ENCODE measurements at places on chromosomes 12 and 14. TPM values are rescaled to one million over a fixed set of nuclear protein-coding genes. Genes with fewer than 3 reads are reported as not detected.

Gene PELI2
- 2.5 TPM for total RNA-seq

Gene TMEM30B
- total RNA-seq: 2.0 TPM

Gene OTX2
- not detected for total RNA-seq

Gene CNTN1
- total RNA-seq: not detected

Gene ABCD2
- 3.1 TPM for total RNA-seq

Gene NAV3
- total RNA-seq: not detected

Gene KCNMB4
- total RNA-seq: 0.82 TPM

Gene RFX4
- total RNA-seq: not detected

Gene HOXC13
- total RNA-seq: not detected

Gene NOC4L
- 54.2 TPM for total RNA-seq

DNA sequence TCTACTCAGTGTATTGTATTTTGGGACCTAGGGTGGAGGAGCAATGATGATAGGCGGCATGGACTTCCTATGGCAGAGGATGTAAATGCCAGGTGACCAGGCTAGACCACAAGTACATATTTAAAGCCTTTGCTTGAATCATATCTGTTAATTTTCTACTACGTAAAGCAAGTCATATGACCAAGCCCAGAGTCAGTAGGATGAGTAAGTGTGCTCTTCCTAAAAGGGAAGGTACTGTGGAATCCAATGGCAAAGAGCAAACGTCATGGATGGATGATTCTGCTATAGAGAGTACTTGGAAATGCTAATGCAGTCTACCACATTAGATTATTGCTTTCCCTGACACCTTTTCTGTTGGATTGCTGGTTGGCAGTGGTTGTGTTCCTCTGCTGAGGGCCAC is 16.8 kb downstream of the GPATCH2L start:
- peaks cover 53% of the 10 kb centered on the region for H3K36me3 ChIP-seq
- no peaks in the 10 kb centered on the region for H3K27me3 ChIP-seq
- peaks cover 11% of the 10 kb centered on the region for H3K4me1 ChIP-seq
- H3K27ac ChIP-seq: no peak overlapping the region
- no peak overlapping the region for H3K4me3 ChIP-seq

DNA sequence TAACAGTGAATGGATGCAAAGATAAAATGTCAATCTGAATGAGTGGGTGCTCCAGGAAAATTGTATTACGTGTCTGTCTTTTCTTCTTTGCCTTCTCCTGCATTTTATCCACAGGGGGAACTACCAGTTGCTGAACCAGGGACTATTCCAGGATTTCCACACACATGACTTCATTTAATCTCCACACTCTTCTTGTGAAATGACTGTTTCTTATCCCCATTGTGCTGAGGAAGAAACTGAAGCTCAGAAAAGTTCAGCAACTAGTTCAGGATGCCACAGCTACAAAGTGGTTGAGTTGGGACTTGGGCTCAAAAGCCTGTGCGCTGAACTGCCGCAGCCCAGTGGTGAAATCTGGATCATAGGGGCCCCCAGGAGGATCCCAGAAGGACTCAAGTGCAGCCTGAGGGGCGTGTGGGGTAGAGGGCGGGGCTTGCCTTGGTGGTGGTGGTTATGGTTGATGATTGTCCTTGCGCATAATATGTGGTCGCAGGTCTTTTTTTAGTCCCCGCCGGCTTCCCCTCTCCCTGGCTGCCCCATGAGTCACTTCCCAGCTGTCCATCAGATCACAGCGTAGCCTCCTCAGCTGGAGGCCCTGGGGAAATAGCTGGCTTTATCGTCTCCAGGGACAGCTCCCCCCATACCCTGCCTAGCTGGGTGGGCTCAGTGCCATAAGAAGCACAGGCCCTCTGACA is 235.2 kb upstream of the CRY1 start:
- H3K4me1 ChIP-seq: peaks cover 86% of the 10 kb centered on the region
- peak overlapping the region; percentile 74 for H3K27ac ChIP-seq
- peaks cover 36% of the 10 kb centered on the region for H3K36me3 ChIP-seq
- H3K4me3 ChIP-seq: no peak overlapping the region
- DNase-seq: peak; percentile 52

- H3K4me1 ChIP-seq: peaks cover 15% of the 10 kb centered on the region
- H3K36me3 ChIP-seq: peaks cover 2% of the 10 kb centered on the region
- H3K4me3 ChIP-seq: no peak overlapping the region
- H3K27ac ChIP-seq: no peak overlapping the region
- H3K27me3 ChIP-seq: no peaks in the 10 kb centered on the region
Measured at GRCh38 chr12:51131745-51132521, 41.0 kb downstream of the TFCP2 start.

DNA sequence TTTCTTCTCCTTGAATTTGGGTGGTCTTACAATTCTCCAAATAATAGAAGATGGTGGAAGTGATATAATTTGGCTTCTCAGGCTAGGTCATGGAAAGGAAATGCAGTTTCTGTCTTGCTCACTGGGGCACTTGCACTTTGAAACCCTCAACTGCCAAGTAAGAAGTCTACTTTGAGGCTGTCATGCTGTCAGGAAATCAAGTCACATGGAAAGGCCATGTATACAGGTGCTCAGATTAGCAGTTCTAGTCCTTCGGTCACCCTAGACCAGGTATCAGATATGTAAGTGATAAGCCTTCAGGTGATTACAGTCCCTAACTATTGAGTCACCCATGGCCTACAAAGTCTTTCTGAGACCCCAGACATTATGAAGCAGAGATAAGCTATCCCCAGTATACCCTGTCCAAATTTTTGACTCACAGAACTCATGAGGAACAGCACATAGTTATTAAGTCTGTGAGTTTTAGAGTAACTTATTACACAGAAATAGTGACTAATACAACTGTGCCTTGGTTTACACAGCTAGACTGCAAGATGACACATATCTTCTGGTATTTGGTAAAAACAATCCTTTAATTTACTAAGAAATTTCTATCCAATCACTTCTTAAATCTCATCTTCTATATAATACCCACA is 26.3 kb upstream of the BBS10 start:
- no peak for DNase-seq
- H3K36me3 ChIP-seq: peaks cover 37% of the 10 kb centered on the region
- H3K4me3 ChIP-seq: no peak overlapping the region
- peak overlapping the region; percentile 29 for H3K27ac ChIP-seq
- no peaks in the 10 kb centered on the region for H3K27me3 ChIP-seq

GRCh38 chr14:94103554-94104150 is 6.9 kb upstream of the IFI27 start:
- H3K4me3 ChIP-seq: no peak overlapping the region
- H3K36me3 ChIP-seq: no peaks in the 10 kb centered on the region

DNA sequence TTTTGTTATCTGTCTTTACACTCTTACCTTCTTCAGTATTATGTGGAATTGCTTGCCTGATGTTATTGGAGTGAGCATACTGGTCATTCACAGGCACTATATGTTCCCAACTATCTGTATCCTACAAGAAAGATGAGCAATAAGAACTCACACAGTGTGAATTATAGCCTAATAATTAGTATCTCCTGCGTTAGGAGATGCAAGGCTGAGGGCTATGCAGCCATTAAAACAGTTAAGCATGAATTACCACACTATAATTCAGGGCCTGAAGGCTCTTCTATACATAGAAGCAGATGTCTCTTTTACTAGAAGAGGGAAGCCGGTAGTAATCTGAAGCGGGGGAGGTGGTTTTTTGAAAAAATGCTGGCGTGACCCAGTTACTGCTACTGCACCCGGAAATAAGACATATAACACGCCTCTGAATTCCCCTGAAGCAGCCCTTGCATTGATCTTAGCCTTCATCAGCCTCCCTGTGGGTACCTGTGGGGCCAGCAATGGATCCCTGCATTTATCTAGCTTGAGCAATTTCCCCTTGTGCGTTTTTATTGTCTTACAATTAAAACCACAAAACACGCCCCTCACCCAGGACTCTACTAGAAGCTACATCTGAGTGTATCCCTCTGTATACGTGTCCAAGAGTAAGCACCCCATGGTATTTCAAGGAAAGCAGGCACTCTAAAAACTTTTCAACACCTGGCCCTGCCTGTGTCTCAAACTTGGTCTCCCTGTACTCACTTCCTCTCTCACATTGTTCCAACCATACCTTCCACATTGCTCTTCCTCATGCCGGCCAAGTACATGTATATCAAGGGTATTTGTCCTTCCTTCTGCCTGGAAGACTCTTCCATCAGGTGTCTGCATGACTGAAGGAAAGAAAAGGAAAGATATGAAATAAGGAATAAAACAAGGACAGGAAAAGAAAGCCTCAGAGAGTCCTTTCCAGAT is 210.9 kb upstream of the ARID2 start:
- DNase-seq: peak; percentile 30
- peaks cover 12% of the 10 kb centered on the region for H3K4me1 ChIP-seq
- H3K4me3 ChIP-seq: peak overlapping the region; percentile 3
- peak overlapping the region; percentile 84 for H3K27ac ChIP-seq
- H3K27me3 ChIP-seq: no peaks in the 10 kb centered on the region

DNA sequence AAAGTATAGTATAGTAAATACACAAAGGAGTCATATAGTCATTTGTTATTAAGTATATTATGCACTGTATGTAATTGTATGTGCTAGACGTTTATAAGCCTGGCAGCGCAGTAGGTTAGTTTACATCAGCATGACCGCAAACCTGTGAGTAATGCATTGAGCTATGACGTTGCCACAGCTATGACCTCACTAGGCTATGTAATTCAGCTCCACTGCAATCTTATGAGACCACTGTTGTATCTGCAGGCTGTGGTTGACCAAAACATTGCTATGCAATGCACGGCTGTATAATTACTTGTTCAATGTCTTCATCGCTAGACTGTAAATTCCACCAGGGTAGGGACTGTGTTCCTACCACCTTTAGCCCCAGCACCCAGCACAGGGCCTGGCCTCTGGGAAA is 53.2 kb upstream of the VASH1 start:
- no peak for DNase-seq
- no peaks in the 10 kb centered on the region for H3K36me3 ChIP-seq
- H3K4me1 ChIP-seq: no peaks in the 10 kb centered on the region
- peaks cover 9% of the 10 kb centered on the region for H3K27me3 ChIP-seq
- no peak overlapping the region for H3K27ac ChIP-seq

DNA sequence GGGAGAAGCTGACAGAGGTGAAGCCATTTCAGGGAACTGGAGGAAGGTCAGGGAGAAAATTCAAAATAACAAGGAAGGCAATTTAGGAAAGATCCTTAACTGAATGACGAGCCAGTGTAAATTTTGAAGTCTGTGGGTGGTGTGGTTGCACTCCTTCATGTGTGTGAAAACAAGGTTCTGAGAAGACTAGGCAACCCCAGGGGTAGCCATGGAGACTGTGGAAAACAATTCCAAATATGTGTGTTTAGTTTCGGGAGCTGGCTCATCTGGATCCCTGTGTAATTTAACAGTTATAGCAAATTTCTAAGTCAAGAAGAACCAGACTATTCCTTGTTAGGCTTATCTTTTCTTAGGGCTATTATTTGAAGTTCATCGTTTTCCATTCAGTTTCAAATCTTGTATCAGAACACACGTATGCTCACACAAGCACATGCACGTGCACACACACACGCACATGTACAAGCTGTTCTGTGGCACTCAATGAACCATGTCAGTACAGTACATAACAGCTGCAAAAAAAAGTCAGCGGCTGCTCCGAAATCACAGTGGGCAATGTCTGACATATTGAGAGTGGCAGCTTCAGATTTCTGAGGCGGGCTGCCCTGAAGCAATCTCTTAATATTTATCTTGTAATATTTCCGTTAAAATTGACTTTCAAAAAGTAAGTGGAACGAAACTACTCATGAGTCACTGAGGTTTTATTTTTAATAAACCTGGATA is 411.2 kb downstream of the AEBP2 start:
- H3K4me3 ChIP-seq: no peak overlapping the region
- H3K27ac ChIP-seq: no peak overlapping the region
- peaks cover 3% of the 10 kb centered on the region for H3K36me3 ChIP-seq

DNA sequence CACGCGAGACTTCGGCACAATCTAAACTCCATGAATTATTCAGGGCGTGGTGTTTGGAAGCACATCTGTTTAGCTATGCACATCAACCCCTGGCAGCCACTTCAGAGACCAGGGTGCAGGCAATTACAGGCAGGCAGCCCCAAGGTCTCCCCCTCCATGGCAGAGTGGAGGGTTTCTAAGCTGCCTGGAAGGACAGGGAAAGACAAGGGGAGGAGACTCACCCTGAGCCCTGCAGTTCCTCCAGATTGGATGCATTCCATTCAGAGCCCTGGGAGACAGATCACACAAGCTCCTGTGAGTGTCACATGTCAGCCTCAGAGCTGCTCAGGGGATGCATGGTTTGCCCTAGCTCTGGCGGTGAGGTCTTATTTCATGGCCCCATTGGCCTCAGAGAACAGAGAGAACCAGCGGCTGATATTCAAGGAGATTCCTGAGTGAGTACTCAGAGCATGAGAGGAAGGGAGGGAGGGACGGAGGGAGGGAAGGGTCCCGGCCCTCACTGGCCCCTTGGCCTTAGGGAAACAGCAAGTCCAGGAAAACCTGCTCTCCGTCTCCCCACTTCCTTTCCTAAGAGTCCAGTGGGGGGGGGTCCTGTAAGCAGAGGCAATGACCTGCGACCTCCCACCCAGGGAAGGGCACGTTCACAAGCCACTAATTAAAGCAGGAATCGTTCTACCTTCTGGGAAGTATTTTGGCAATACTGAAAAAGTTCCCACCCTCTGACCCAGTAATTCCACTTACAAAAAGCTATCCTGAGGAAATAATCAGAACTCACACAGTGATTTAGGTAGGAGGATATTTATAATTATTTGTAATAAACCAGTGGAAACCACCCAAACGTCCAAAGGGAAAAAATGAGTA is 55.1 kb downstream of the SSH1 start:
- H3K27me3 ChIP-seq: no peaks in the 10 kb centered on the region
- no peak overlapping the region for H3K4me3 ChIP-seq
- peaks cover 7% of the 10 kb centered on the region for H3K4me1 ChIP-seq

GRCh38 chr12:112005419-112006395 is 7.3 kb downstream of the TMEM116 start:
- H3K27ac ChIP-seq: peak overlapping the region; percentile 18
- no peak for DNase-seq
- H3K4me1 ChIP-seq: peaks cover 44% of the 10 kb centered on the region
- H3K4me3 ChIP-seq: no peak overlapping the region
- H3K36me3 ChIP-seq: peaks cover 17% of the 10 kb centered on the region
- H3K27me3 ChIP-seq: no peaks in the 10 kb centered on the region

- H3K4me3 ChIP-seq: no peak overlapping the region
- H3K4me1 ChIP-seq: no peaks in the 10 kb centered on the region
- DNase-seq: no peak
- no peaks in the 10 kb centered on the region for H3K27me3 ChIP-seq
- H3K27ac ChIP-seq: no peak overlapping the region
Measured at GRCh38 chr12:19779395-19780056, 340.2 kb downstream of the AEBP2 start.

DNA sequence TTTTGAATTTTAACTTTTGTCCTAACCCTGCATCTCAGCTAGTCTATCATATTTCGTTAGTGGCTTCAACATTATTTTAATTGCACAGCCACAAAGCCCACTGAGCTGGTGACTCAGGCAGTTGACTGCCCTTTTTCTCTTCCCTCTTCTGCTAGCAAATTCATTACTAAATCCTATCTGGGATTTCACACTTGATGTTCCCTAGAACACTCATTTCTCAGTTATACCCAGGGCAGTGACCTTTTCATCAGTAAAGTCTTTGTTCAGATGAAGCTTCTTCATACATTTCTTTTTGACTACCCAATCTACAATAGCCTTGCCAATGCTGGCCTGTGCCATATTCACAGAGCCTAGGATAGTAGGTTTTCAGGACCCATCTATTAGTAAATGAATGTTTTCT is 107.0 kb downstream of the ATXN7L3B start:
- no peaks in the 10 kb centered on the region for H3K27me3 ChIP-seq
- H3K4me3 ChIP-seq: no peak overlapping the region
- no peaks in the 10 kb centered on the region for H3K36me3 ChIP-seq
- no peak overlapping the region for H3K27ac ChIP-seq
